Peyer's patch (tissue), 4 donors: ENCODE measurements at places on chromosomes 2 and 18. TPM values are rescaled to one million over a fixed set of nuclear protein-coding genes. Genes with fewer than 3 reads are reported as not detected.

DNA sequence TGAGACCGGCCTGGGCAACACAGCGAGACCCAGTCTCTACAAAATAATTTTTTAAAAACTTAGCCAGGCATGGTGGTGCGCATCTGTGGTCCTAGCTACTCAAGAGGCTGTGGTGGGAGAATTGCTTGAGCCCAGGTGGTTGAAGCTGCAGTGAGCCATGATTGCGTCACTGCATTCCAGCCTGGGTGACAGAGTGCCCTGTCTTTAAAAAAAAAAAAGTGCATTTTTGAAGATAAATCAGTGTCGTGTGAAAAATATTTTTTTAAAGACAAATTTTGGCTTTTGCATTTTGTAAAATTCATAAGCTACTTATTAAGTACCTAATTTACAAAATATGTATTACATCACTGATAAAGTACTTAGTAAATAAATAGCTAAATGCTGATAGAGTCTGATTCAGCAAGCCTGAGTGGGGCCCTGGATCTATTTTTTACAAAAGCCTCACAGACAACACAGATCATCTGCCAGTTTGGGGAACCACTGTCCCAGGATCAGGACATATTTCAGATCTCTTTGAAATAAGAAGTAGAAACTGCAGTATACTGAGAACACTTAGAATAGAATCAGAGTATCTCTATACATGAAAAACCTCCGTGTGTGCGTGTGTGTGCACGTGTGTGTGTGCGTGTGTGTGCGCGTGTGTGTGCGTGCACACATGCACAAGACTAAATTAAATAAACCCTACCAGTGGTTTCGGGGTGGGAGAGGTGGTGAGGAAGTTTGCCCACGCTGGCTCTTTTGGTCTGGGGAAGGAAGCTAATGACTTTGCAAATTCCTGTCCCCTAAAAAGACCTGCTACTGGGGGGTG is 61.6 kb downstream of the AAK1 start:
- no peak for DNase-seq
- H3K4me1 ChIP-seq: peaks cover 5% of the 10 kb centered on the region
- no peaks in the 10 kb centered on the region for H3K36me3 ChIP-seq
- H3K4me3 ChIP-seq: no peak overlapping the region
- H3K27me3 ChIP-seq: no peaks in the 10 kb centered on the region

GRCh38 chr2:236981701-236982485 is 103.8 kb upstream of the COPS8 start:
- no peaks in the 10 kb centered on the region for H3K4me1 ChIP-seq
- no peaks in the 10 kb centered on the region for H3K36me3 ChIP-seq
- no peak overlapping the region for H3K27ac ChIP-seq
- H3K27me3 ChIP-seq: no peaks in the 10 kb centered on the region
- DNase-seq: no peak

Gene ST8SIA5
- total RNA-seq: not detected

GRCh38 chr18:77157312-77157711 is 24.7 kb upstream of the MBP start:
- no peaks in the 10 kb centered on the region for H3K27me3 ChIP-seq
- H3K36me3 ChIP-seq: no peaks in the 10 kb centered on the region
- H3K4me3 ChIP-seq: no peak overlapping the region
- peaks cover under 1% of the 10 kb centered on the region for H3K4me1 ChIP-seq
- DNase-seq: no peak
- no peak overlapping the region for H3K27ac ChIP-seq

DNA sequence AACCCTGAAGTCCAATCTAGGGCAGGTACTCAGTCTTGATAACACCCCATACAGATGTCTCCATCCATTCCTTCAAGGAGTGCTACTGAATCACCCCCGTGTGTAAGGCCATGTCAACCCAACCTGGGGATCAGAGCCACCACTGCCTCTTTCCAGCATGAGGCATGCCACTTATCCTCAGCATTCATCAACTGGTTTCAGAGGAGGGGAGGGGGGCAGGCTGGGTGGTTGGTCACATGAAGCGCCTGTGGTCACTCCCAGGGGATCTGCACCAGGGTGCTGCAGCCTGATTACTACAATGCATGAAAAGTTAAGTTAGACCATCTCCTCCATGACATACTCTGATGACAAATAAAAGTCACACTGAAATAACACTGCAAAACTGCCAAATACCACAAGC is 65.0 kb downstream of the UXS1 start:
- DNase-seq: no peak
- no peak overlapping the region for H3K4me3 ChIP-seq
- no peak overlapping the region for H3K27ac ChIP-seq
- H3K4me1 ChIP-seq: peaks cover 15% of the 10 kb centered on the region
- H3K27me3 ChIP-seq: no peaks in the 10 kb centered on the region

Gene ATP8B1
- 115 TPM for total RNA-seq
